Astrocyte of the hippocampus (primary cell): ENCODE measurements at places on chromosomes 7 and 10.
A peak's percentile ranks its signal among the peaks of the same experiment; 100 is the strongest.

- DNase-seq, result no peak
Observed at GRCh38 chr10:88033793-88034192, 170.4 kb downstream of the PTEN start.

DNA sequence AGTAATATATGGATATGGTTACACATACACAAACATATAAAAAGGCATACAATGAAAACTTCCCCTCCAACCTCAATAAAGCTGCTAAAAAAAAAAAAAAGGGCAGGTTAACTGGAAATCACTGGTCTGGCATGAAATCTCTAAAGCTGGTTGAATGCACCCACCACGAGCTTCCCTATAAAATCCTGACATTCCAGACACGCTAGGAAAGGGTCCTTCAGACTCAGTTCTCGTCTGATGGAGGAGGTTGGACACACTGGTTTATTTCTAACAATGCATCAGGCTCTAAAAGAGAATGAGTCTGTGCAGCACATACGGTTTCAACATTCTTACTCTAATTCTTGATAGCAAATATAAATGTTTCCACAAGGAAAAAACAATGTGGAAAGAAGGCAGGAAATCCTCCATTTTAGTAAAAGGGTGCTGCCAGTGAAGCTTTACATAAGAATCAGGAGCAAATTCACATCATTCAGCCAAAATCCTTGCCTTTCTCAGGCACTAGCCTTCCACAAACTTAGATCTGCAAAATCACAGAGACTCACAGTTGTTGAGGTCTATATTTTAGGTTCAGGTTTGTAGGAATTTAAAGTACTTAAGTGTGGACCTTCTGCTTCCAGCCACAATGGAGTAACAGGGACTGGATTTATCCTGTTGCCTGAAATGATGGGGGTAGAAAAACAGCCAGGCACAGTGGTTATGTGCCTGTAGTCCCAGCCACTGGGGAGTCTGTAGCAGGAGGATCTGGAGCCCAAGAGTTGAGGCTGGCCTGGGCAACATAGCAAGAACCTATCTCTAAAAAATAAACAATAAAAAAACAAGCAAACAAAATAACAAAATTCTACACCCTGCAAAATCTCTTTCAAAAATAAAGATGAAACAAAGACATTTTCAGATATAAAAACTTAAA lies 73.5 kb downstream of the CYTH3 start:
- peak; percentile 14 for DNase-seq

- no peak for DNase-seq
Observed at GRCh38 chr10:27601503-27601902, 97.4 kb downstream of the RAB18 start.

GRCh38 chr10:58856508-58857240 lies 319.8 kb upstream of the PHYHIPL start:
- DNase-seq, result peak; percentile 96

- no peak for DNase-seq
Observed at GRCh38 chr7:1464694-1465093, 5.4 kb upstream of the MICALL2 start.

DNA sequence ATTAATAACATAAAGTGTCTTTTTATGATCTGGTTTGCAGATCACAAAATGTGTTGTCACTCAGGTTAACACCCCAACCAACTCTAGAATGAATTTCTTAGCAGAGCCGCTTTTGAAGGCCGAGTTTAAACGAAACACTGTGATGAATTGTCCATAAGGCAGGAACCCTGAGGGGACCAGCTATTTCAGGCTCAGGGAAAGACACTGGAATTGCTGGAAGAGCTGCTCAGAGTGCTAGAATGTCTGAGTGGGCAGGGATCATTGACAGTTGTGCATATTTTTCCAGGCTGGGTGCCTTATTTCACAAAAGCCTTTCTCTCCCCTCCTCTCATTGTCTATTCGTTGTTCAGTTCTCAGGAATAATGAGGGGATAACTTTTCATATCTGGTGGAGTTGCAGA lies 68.7 kb upstream of the PRKG1 start:
- DNase-seq, result no peak

DNA sequence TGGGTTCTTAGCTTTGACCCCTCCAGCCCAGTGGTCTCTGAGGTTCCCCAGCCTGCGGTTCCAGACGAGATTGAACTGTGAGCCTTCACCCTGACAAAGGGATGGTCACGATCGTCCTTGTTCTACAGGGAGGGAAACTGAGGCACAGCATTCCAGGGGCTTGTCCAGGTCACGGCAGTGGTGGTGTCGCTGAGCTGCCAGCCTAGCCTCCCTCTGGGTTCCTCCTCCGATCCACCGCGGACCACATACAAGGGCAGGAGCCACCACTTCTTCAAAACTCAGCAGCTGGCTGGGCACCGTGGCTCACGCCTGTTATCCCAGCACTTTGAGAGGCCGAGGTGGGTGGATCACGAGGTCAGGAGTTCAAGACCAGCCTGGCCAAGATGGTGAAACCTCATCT lies 35.8 kb downstream of the ELFN1 start:
- DNase-seq, result no peak

- DNase-seq, result peak; percentile 18
Observed at GRCh38 chr10:128173386-128173785, 47.2 kb upstream of the MKI67 start.

- no peak for DNase-seq
Observed at GRCh38 chr7:3283130-3283704, 17.8 kb upstream of the SDK1 start.

DNA sequence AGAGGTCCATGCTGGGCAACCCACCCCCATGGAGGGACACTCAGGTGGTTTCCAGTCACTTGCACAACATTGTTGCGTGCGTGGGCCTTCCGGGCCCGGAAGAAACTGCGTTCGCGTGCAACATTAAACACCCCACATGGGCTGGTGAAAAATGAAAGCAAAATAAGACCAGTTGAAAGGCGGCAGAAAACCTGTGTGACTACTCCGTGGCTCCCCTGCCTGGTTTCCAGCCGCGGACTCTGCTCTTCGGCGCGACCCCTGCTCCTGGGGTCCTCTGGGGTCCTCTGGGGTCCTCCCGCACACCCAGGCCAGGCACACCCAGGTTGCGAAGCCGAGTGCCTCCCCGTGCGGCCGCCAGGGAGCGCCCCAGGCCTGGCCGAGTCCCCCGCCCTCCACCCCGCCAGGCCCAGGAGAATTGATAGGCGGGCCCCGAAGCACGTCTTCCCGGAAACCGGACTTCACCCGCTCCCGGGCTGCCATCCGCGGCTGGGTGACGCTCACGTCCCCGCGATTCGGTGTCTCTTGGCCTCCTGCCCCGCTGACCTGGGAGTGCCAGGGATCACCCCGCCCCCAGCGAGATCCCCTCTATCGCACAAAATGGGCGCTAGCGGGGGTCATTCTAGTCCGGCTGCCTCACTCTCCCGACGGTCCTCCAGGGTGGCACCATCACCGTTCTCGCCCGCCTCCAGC lies 1.9 kb upstream of the SH2D4B start:
- peak; percentile 41 for DNase-seq

DNA sequence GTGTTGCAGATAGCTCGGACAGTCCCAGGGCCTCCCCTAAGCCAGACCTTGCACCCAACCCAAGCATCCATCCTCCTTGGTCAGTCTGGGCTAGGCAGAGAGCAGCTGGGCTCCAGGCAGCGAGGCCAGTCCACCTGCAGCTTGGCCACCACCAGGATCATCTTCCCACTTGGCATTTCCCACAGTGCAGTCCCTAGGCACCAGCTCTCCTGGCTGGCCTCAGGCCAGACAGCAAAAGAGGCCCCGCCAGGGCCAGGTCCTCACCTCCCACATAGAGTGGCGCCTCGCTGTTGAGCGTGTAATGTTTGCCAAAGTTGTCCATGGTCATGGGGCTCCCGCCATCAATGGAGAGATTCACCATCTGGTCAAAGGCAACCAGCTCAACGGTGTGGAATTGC lies 171.7 kb downstream of the LCOR start:
- no peak for DNase-seq

- no peak for DNase-seq
Observed at GRCh38 chr7:44274623-44274975, 50.8 kb downstream of the CAMK2B start.

GRCh38 chr7:148738737-148739535 lies 40.2 kb downstream of the CUL1 start:
- no peak for DNase-seq

DNA sequence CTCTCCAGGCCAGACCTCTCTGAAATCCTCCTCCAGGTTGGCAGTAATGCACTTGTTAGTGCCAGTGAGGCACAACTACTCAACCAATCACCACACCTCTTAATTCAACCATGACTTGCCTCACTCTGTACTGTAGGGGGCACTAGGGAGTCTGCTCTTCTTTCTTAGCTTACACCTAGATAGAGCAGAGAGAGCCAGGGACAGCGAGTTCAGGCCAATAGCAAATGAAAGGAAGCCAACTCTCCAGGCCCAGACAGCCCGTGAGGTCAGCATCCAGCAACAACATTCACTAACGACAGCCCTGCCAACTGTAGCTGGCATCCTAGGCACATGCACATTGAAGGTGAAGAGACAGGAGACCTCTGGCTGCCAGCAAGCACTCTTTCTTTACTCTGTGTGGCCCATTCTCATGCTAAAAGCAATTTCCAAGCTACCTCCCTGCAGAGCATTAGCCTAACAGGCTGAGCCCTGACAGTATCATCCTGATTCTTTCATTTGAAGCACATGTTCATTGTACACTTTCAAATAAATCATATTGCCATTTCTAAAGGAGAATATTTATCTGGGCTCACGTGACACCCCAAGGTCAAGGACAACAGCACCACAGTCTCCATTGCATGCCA lies 136.3 kb downstream of the DPY19L1 start:
- peak; percentile 5 for DNase-seq

GRCh38 chr7:107960272-107960671 lies 42.7 kb downstream of the LAMB1 start:
- DNase-seq, result no peak

DNA sequence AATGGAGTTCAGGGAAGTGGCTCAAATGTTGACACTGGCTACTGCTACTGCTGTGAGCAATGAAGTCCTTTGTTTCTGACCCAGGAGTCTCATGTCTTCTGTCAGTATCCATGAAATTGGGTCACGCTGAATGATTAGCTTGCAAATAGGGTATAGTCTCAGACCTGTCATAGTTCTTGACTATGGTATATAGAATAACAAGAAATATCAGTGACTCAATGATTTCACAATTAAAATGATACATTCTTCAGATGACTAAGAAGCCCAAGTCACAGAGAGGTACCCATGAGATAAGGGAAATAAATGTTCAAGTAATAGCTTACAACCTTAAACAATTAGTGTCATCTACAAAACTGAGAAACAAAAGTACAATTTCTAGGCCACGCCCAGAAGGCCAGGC lies 89.3 kb downstream of the LYZL2 start:
- DNase-seq, result no peak

DNA sequence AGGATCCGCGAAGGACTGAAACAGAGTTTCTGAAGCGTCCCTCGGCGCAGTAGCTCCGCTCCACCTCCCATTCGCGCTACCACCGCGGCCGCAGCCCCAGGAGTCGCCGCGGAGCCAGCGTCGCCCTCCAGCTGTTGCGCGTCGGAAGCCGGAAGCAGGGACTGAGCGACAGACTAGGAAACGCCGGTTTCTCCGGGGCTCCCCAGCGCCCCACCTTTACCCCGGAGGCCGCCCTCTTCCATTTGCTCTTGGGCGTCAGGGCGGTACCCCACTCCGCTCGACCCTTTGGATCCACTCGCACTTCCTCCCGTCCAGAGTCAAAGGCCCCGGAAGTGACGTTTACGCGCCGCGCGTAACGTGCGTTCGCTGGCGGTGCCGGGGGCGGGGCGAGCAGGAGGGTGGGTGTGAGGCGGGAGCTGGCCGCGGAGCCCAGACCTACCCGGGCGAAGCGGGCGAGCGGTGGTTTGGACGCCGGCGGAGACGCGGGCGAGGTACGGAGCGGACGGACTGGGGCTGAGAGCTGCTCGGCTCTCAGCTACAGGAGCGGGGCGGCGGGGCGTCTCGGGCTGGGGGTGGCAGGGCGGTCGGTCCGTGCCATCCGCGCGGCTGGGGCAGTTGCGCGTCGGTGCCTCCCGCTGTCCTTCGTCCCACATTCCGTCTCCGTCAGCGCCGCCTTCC lies at the start of gene RABGEF1:
TSS of gene RABGEF1 (plus strand) at position 432 of the 678 bp plus-strand sequence. CDS start 31,167 bp downstream, outside the sequence.
- DNase-seq, result peak; percentile 98

DNA sequence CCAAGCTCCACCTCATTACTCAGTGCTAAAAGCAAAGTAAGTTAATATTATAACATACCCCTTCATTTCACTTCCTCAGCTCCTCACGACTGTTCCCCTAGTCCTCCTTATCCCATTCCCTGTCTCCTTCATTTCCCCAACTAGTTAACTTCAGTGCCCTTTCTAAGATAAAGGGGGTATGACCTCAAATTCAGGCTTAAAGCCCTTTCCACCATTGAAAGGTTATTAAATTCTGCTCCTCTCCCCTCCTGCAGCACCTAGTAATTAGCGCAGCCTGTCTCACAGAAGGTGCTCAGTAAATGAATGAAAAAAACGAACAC lies 1.0 kb downstream of the CRPPA start:
- DNase-seq, result no peak

DNA sequence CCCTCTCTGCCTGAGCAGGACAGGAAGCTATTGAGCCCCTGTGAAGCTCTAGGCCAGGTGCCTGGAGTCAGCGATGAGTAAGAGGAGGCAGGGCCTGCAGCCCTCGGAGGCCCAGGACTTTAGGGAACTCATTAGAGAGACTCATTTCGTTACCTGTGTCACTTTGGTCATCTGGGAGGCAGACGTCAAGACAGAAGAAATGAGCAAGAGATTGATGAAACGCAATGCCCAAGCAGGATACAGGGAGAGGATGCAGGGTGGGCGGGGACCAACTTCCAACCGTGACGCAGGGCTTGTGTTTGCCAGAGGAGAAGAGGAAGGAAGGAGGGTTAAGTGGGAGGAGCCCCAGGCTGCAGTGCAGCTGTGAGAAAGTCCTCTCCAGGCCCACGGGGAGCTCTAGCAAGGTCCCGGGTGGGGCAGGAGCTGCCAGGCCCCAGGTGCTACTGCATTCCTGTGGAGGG lies 26.4 kb upstream of the GNA12 start:
- no peak for DNase-seq

DNA sequence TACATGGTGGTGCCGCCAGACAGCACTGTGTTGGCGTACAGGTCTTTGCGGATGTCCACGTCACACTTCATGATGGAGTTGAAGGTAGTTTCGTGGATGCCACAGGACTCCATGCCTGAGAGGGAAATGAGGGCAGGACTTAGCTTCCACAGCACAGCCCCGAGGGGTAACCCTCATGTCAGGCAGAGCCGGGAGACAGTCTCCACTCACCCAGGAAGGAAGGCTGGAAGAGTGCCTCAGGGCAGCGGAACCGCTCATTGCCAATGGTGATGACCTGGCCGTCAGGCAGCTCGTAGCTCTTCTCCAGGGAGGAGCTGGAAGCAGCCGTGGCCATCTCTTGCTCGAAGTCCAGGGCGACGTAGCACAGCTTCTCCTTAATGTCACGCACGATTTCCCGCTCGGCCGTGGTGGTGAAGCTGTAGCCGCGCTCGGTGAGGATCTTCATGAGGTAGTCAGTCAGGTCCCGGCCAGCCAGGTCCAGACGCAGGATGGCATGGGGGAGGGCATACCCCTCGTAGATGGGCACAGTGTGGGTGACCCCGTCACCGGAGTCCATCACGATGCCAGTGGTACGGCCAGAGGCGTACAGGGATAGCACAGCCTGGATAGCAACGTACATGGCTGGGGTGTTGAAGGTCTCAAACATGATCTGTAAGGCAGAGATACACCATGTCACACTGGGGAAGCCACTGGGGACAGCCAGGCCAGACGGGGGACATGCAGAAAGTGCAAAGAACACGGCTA lies 104.6 kb upstream of the TNRC18 start:
- DNase-seq, result peak; percentile 58

- no peak for DNase-seq
Observed at GRCh38 chr10:110171032-110171431, 36.4 kb upstream of the MXI1 start.

GRCh38 chr7:127995156-127995880 lies 35.9 kb downstream of the LRRC4 start:
- DNase-seq, result peak; percentile 54
